ENCODE measurements at places on chromosomes 7 and 10.

DNA sequence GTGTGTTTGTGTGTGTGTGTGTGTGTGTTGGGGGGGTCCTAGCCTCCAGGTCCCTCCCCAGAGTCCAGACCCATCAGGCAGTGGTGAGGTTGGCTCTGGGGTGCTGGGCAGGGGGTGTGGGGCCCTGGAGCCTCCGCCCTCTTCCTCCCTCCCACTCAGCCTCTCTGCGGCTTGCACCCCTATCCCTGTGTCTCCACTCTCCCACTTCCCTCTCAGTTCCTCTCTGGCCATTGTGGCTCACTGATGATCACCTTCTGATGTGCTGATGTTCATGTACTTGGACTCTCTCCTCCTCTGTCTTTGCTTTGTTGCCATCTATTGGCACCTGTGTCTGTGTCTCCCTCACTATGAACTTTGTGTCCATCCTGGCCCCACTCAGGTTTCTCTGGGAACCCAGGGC, 298.7 kb downstream of the ZEB1 start:
- no peak for DNase-seq

- DNase-seq, result no peak
Measured at GRCh38 chr7:98678215-98678614, 61.1 kb downstream of the NPTX2 start.

- no peak for DNase-seq
Measured at GRCh38 chr7:73851410-73852338, 9.3 kb upstream of the TMEM270 start.

- no peak for DNase-seq
Measured at GRCh38 chr10:33100781-33101391, 142.9 kb upstream of the ITGB1 start.

- DNase-seq, result no peak
Measured at GRCh38 chr7:127650847-127651555, 993 bp upstream of the SND1 start.

DNA sequence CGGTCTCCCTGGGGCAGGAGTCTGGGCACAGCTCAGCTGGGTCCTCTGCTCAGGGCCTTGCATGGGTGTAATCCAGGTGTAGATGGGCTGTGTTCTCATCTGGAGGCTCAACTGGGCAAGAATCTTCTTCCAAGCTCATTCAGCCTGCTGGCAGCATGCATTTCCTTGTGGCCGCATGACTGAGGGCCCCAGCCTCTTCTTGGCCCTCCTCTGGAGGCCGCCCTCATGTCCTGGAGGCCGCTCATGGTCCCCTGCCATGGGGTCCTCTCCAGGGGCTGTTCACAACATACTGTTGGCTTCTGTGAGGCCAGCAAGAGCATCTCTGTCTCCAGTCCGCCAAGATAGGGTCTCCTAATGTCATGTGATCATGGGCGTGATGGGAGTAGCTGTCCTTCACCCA, 437.5 kb upstream of the FOXK1 start:
- no peak for DNase-seq

- DNase-seq, result no peak
Measured at GRCh38 chr7:132376361-132377013, 199.8 kb downstream of the PLXNA4 start.

GRCh38 chr10:2798336-2799022, 268.9 kb upstream of the PFKP start:
- DNase-seq, result no peak

DNA sequence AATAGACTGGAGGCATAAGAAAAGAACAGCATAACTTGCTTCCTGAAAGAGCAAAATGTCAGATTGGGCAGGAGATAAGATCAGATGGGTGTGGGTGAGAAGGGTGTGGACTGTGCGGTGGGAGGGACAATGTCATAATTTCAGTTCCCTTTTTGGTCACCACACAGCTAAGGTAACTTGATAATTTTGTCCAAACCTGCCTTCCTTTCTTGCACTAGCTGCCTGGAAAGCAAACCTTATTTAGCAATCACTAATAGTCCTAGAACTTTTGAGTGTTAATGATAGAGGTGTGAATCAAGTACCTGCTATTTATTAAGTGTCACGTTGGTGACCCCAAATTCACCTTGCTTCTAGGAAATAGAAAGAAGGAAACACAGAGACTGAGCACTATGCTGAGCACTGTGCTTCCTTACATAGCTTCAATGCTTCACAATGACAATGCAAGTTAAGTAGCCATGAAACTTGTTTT, 72.4 kb upstream of the SP4 start:
- DNase-seq, result peak; percentile 87

GRCh38 chr10:117646718-117647117, 104.2 kb downstream of the EMX2 start:
- DNase-seq, result no peak

DNA sequence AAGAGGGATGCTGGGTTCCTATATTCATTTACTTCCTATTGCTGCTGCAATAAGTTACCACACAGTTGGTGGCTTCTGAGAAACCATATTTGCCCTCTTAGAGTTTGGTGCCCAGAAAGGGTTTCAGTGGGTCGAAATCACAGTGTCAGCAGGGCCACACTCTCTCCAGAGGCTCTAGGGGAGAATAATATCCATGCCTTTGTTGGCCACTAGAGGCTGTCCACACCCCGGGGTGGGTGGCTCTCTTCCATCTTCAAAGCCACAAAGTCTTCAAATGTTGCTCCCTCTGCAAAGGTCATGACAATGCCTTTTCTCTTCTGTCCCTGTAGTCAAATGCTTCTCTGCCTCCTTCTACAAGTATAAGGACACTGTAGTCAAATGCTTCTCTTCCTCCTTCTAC, 989.4 kb downstream of the CCSER2 start:
- no peak for DNase-seq

DNA sequence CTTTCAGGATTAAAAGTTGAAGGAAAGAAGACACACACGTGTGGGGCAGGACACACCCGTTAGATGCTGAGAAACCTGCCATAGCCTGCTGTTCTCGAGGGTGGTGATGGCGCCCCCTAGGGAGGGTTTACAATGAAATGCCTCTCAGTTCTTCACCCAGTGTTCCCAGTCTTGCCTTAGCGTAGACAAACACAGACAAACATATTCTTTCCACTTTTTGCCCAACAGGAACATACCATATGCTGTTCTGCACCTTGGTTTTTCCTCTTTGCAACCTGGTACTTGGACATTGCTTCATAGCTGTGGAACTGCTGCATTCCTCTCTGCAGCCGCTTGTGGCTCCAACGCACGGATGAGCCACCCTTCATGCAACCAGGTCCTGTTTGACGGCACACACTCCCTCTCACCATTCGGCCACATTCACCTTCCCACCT, 23.3 kb upstream of the HSPA12A start:
- DNase-seq, result no peak

DNA sequence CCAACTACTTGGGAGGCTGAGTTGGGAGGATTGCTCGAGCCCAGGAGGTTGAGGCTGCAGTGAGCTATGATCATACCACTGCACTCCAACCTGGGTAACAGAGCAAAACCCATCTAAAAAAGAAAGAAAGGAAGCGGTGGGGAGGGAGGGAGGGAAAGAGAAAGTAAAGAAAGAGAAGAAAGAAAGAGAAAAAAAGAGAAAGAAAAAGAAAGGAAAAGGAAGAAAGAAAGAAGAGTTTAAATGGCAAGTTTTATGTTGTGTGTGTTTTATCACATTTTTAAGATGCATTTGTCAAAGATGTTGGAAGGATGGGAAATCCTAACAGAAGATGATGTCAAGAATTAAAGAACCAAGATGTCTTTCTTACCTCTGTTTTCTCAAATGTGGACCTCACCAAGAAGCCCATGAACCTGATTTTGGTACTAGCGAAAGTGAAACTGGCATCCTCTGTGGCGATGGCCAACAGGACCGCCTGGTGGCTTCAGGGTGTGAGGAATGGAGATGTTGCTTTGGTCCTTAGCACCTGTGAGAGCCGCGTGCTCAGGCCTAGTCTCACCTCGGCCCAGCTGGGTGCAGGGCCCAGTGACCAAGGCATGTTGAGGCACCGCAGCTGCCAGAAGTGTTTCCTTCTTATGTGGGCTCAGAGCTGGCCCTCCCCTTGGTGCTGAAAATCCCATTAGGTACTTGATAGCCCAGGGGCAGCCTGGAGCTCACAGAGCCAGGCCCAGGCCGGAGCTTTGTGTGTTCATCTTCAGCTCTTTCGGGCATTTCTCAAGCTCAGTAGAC, 9.8 kb downstream of the UCMA start:
- no peak for DNase-seq

DNA sequence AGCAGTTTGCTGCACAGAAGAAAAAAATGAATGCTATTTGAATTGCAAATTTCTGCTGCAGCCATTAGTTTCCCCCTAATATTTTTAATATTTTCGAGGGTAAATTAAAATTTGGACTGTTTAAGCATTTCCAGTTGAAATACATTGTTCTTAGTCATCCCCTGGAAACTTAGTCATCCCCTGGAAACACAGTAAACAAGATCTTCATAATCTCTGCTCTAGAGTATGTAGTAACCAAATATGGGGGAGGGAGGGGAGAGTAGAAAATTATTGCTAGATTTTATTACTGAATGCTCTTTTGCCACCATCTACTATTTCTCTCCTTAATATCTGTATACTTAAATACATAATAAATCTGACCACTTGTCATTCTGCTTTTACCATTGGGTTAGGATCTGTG, 1053.3 kb downstream of the SORCS1 start:
- DNase-seq, result no peak

DNA sequence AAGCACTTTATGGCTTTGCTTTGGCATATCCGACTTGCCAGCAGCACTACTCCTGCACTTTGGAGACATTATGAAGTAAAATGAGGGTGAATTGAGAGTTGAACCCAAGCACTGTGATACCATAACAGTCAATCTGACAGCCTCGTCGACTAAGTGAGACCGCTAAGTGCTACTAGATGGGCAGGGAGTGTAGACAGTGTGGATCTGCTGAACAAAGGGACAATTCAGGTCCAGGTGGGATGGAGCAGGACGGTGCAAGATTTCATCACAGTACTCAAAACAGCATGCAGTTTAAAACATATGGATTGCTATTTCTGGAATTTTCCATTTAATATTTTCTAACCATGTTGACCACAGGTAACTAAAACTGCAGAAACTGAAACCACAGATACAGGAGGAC, 20.8 kb upstream of the PRTFDC1 start:
- DNase-seq, result no peak

- no peak for DNase-seq
Measured at GRCh38 chr10:43584051-43584450, 9.6 kb upstream of the ZNF239 start.

DNA sequence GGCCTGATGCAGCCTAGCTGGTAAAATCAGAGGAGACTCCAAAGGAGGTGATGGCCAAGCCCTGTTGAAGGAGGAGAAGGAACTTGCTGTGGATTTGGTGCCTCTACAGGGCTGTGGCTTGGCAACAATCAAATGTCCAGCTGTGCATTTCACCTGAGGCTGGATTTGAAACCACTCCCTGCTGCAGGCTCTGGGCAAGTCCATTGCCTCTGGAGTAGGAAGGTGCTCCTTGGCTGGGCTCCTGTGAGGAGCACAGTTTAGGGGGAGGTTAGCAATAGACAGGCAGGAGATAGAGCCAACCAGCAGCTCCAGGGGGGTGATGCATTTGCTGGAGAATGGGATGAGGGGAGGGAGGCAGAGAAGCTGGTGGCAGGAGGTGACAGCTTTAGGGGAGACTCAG, 26.5 kb downstream of the CDH23 start:
- no peak for DNase-seq

GRCh38 chr7:91228927-91229558, 35.2 kb upstream of the FZD1 start:
- DNase-seq, result no peak

DNA sequence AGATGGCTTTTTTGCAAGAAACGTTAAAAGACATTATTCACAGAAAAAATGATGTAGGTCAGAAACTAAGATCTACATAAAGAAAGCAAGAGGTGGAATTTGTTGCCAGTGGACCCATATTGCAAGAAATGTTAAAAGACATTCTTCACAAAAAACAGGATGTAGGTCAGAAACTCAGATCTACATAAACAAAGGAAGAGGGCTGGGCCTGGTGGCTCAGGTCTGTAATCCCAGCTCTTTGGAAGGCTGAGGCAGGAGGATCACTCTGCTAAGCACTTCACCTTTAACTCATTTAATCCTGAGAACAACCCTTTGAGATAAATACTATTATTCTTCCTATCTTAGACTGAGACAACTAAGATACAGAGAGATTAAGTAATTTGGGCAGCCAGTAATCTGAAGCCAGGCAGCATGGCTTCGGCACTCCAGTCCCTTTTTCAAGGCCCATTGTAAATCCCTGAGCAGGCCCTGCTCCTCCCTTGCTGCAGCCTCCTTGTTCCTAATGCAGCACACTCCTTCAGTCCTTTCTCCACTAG, 11.6 kb downstream of the ZFAND4 start:
- peak; percentile 4 for DNase-seq

DNA sequence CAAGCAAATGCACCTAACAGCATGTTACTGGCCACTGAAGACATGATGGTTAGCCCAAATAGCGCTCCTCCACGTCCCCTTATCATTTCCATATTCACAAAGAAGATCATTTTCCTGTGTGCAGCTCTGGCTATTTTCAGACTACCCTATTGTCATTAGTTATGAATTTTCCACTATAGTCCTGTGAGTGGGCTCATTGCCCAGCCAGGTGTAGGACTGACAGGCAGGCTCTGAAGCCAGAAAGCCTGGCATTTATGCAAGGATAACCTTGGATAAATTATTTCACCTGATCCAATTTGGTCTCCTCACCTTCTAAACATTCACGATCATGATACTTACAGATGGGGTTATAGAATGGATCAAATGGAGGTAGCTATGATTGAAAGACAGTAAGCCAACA, 104.6 kb downstream of the C10orf90 start:
- DNase-seq, result no peak

- no peak for DNase-seq
Measured at GRCh38 chr7:31950091-31950755, 120.0 kb downstream of the PDE1C start.

DNA sequence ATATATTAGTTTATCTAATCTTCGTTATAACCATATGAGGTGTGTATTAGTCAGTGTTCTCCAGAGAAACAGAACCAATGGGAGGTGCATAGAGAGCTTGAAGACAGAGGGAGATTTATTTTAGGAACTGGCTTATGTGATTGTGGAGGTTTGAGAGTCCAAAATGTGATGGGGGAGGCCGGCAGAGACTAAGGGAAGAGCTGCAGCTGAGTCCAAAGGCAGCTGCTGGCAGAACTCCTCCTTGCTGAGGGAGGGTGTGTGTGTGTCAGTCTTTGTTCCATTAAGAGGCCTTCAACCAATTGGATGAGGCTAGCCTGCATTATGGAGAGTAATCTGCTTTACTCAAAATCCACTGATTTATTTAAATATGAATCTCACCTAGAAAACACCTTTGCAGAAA, 165.1 kb downstream of the SH3PXD2A start:
- DNase-seq, result no peak

GRCh38 chr7:11539853-11540252, 292.1 kb downstream of the THSD7A start:
- DNase-seq, result no peak

DNA sequence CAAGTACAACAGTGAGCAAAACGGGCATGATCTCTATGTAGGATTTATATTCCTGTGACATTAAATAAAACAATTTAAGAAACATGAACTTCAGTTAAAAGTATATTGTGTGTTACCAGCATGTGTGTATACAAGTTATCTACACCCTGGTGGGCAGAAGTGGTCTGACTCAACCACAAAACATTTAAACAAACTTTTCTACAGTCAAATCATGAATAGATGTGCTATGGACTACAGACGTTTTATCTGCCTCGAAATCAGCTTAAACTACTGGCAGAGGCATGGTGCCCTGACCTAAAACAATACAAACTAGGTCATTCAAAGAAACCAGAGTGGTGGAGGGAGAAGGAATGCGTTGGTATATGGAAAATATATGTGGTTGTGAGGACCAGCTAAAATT, 3.6 kb downstream of the ARL3 start:
- no peak for DNase-seq
